Stimulated activated CD4-positive, alpha-beta T cell treated with anti-CD3 and anti-CD28 coated beads, Interleukin-2, amount 100 ng/mL, for 48 hours (primary cell): ENCODE measurements at places on chromosomes 16 and 17.

DNA sequence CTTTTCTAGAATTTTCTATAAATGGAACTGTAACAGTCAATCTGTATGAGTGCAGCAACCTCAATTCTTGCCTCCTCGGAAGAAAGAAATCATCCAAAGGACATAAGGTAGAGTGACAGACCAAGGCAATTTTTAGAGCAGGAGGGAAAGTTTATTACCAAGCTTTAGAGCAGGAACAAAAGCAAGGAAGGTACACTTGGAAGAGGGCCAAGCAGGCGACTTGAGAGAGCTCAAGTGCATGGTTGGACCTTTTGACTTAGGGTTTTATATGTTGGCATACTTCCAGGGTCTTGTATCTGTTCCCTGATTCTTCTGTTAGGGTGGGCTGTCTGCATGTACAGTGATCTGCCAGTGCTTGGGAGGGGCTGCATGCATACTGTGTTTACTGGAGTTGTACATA is 50.3 kb downstream of the SCNN1G start:
- DNase-seq: no peak

DNA sequence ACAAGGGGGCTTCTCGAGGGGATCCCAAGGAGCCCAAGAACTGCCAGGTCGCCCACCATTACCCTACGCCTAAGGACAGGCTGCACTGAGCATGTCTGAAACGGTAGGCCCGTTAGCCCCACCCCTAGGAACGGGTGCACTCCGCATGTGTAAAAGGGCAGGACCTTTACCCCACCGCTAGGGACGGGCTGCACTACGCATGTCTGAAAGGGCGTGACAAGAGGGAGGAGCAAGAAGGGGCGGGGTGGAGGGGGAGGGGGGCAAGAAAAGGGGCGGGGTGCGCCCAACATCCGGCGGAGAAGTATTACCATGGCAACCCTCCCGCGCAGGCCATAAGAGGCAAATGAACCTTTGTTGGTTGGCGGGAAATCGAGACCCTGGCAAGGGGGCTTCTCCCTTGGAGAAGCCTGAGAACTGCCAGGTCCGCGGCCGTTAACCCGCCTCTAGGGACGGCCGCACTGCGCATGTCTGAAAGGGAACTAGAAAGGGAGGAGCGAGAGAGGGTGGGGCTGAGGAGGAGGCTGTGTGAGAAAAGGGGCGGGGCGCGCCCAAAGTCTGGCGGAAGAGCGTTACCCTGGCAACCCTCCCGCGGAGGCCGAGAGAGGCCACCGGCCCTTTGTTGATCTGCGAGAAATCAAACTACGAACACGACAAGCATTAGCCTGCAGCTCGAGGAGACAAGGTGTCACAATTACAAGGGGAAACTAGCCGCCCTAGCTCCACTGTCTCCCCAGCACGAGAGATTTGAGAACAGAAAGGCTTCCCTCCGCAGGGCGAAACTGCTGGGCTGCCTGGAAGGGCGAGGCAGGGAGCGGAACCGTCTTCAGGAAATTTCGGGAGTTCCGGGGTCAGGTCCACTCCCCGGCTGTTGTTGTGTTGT is 2046.8 kb downstream of the TP53TG3F start:
- no peak for DNase-seq

- DNase-seq: no peak
Observed at GRCh38 chr16:65749506-65749905, 617.0 kb upstream of the CDH5 start.

GRCh38 chr16:83308414-83308813 is 499.4 kb upstream of the HSBP1 start:
- no peak for DNase-seq

DNA sequence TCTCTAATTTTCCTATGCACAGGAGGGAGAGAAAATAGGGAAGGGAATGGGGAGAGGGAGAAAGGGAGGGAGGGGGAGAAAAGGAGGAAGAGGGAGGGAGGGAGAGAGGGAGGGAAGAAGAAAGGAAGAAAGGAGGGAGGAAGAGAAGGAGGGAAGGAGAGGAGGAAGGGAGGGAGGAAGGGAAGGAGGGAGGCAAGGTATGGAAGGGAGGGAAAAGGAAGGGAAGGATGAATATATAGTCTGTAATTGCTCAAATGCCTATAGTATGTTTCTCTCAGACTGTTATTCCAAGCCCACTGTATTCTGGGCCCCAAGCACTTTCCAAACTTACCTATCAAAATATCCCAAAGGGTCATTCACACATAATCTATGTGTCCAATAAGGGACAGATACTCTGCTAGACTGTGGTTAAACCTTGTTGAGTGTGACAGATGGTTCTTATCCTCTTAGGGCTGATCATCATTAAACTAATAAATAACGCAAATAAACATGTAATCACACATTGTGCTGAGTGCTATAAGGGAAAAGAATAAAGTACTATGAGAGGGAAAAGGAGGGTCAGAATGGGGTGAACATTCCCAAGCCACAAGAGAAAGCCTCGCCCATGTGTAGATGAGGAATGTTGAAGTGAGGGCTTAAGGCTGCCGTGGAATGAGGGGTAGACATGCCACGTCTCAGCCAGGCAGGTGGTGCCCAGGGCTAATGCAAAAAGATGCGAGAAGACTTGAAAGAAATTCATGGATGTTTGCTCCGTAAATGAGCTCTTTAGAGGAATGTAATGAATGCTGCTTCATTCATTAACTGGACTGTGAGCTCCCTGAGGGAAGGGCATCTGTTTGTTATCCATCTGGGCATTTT is 30.6 kb downstream of the ASIC2 start:
- DNase-seq: no peak

GRCh38 chr17:82900741-82901140 is 60.9 kb upstream of the ZNF750 start:
- no peak for DNase-seq

GRCh38 chr16:26344240-26344776 is 652.5 kb downstream of the HS3ST4 start:
- DNase-seq: no peak

GRCh38 chr17:75228847-75229246 is 23.4 kb downstream of the NUP85 start:
- DNase-seq: no peak

DNA sequence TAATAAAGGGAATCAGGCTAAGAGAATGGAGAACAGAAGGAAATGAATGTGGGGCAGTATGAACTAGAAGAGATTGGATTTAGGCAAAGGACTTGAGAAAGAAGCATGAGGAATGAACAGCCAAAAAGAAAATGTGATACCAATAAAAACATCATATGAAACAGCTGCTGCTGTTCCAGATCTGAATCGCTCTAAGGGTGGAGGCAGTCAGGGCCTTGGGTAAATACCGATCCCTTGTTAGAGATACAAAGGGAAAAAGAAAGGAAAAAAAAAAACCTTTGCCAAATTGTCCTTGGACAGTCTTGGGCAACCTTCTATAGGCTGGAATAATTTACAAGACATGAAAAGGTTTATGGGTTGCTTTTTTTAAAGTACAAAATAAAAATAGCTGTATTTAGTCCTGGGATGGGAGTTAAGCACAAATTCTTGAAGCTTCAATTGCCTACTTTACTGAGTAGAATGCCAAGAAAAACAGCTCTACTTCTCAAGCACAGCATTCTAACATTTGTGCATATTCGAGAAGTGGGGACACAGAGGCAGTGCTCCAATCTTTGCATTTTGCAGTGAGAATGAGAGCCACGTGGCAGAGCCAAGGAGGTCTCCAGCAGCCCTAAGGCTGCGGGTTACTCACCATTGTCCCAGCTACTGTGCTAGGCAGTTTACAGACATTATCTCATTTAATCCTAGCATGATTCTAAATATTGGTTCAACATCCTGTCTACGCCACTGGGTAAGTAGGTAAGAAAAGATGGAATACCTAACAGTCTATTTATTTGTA is 43.3 kb upstream of the PSMD7 start:
- DNase-seq: no peak

DNA sequence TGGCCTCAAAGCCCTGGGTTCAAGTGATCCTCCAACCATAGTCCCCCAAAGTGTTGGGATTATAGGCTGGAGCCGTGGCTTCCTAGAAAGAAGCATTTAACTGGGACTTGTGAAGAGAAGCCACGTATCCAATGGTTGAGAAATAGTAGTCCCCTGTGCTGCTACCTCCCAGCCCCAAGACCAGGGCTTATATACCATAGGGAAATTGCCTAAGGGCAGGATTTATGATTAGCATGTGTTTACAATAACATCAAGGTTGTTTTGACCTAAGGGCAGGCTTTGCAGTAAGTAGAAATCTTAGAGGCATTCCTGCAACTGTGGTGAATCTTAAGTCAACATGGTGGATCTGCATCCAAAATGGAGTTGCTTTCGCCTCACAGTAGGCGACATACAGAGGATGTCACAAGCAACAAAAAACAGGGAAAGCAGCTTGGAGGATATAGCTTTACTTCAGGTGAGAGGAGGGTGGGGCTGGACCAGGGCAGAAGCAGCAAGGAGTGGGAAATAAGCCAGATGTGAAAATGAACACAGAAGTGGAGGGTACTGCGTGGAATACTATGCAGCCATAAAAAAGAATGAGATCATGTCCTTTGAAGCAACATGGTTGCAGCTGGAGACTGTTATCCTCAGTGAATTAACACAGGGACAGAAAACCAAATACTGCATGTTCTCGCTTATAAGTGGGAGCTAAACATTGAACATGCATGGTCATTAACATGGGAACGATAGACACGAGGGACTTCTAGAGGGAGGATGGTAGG is 18.7 kb upstream of the NSMCE1 start:
- DNase-seq: no peak

- DNase-seq: no peak
Observed at GRCh38 chr17:28364665-28365363, at the start of gene SEBOX. TSS of gene SEBOX (minus strand) at chr17:28365199. CDS start at chr17:28365151, 48 bp downstream.

DNA sequence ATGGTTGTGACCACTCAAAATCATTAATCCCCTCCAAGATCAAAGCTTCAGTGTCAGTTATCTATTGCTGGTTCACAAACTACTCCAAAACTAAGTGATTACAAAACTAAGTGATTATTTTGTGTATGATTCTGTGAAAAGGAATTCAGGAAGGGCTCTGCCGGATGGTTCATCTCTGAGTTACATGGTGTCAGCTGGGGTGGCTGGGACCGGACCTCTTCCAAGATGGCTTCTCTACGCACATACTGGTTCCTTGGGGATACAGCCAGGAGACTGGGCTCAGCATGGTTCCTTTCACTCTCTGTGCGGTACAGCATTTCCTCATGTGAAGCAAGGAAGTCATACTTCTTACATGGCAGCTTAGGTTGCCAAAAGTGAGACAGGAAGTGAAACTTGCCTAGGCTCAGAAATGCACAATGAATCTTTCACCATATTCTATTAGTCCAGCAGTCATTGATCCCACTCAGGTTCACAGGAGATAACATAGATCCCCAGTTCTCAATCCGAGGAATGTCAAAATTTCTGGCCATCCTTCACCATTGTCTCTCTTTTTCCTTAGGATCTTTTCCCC is 97.9 kb upstream of the IRX6 start:
- no peak for DNase-seq

DNA sequence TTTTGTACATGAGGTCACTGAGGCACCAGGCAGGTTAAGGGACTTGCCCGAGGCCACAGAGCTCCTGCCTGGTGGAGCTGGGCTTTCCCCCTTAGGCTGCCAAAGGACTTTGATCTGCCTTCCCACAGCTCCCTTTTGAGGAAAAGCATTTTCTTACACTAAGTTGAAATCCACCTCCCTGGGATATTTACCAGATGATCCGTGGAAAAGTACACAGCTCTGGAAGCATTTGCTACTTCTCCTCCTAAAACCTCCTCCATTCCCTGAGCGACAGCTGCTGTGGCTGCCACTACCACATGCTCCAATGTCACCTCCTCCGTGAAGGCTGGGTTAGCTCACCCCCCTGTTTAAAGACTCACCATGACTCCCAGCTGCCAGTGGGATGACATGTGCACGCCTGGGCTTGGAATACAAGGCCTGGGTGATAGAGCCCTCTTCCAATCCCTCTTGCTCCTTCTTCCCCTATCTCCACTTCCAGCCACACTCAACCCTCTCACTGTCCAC is 1.2 kb upstream of the MPRIP start:
- no peak for DNase-seq

- DNase-seq: no peak
Observed at GRCh38 chr17:55263569-55264277, 1.0 kb upstream of the HLF start.
